ENCODE measurements at places on chromosomes 1 and 21. TPM values are rescaled to one million over a fixed set of nuclear protein-coding genes. Genes with fewer than 3 reads are reported as not detected.

Gene CPLANE2
- 3.6 TPM for total RNA-seq

Gene ANGPTL3
- not detected for total RNA-seq

Gene TAS1R2
- total RNA-seq = not detected

Gene LY9
- not detected for total RNA-seq

Gene C1orf167
- not detected for total RNA-seq

Gene S1PR1
- total RNA-seq = 13.7 TPM

Gene COP1
- total RNA-seq = 40.1 TPM

Gene ALPL
- total RNA-seq = 1.7 TPM

Gene IQCC
- 4.6 TPM for total RNA-seq

Gene CFAP141
- not detected for total RNA-seq

Gene LCE1B
- not detected for total RNA-seq

Gene RPS6KA1
- 3.8 TPM for total RNA-seq

Gene LIPI
- not detected for total RNA-seq

Gene RIPPLY3
- total RNA-seq = not detected

Gene IGSF3
- total RNA-seq = 0.32 TPM

Gene SLC35F3
- total RNA-seq = 0.39 TPM

Gene TNFSF4
- 3.3 TPM for total RNA-seq

Gene WNT3A
- total RNA-seq = not detected

Gene RSPO1
- total RNA-seq = 0.08 TPM

Gene GJA4
- 0.39 TPM for total RNA-seq

Data from epithelial cell of alveolus of lung (primary cell).